Esophagus muscularis mucosa (tissue), 4 donors: ENCODE measurements at places on chromosomes 5 and 9. TPM values are rescaled to one million over a fixed set of nuclear protein-coding genes. Genes with fewer than 3 reads are reported as not detected.

Gene DBH
- not detected for total RNA-seq

Gene FCN2
- not detected for total RNA-seq

Gene GRIN3A
- 0.58 TPM for total RNA-seq

DNA sequence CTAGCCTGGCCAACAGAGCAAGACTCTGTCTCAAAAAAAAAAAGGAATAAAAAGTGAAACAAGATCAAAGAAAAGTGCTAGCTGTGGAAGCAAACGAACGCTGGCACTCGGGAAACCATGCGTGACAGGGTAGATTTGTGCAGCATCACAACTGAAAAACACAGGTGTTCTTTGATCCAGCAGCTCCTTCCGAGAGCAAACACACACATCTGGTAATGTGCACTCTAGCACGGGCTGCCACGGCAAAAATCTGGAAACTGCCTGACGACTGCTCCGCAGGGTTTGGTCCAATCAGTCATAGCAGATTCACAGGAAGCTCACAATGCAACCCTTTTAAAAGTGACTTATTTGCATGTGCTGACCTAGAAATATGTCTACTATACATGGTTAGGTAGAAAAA, 80.0 kb downstream of the SYK start:
- no peak for DNase-seq

DNA sequence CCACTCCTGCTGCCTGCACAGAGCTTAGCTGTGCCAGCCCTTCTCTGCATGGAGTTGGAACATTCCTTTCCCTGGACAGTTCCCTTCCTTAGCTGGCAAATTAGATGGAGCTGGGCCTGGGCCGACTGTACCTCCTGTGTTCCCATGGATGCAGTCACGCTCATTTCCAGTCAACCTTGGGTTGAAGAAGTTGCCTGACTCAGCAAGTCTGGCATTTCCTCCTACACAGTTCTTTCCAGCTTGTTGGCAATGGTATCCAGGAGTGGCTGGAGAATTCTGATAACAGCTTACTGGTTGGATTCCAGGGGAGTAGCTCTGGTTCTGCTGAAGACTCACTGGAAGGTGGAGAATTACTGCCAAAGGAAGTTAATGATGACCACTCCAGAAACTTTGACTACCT, 9.2 kb upstream of the TAF1L start:
- DNase-seq: no peak

DNA sequence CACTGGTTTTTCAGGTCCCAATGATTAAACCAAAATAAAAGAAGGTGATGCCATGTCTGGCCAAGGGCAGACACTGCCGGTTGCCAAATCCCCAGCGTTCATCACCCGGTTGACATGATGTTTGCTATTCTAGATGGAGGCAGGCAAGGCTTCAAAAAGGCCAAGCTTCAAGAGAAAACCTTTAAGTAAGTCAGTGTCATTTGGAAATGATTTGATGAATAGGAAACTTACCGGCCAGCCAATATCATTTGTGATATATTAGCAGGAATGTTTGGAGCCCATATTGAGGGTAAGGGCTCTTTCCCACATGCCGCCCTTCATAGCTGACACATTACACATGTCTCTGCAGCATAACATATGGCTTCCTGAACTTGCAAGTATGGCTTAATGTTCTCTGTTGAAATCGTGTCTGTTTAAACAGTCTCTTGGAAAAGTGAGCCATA, 89.5 kb upstream of the TTC23L start:
- no peak for DNase-seq

DNA sequence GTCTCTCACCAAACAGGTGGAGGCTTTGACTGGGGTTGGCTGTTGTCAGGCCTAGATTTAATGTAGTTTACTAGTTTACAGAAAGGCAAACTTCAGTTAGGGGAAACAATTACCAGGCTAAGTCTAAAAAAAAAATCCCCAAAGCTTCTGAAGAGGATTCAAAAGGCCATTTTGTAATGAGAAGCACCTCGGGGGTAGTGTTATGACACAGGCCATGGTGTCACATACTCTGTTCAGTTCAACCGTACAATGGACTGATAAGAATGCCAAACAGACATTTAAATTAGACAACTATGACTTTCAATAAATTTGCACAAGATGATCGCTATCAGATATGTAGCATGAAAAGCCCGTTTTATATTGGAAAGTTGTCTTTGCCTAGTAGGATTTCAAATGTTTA, 120.1 kb upstream of the PCA3 start:
- no peak for DNase-seq

DNA sequence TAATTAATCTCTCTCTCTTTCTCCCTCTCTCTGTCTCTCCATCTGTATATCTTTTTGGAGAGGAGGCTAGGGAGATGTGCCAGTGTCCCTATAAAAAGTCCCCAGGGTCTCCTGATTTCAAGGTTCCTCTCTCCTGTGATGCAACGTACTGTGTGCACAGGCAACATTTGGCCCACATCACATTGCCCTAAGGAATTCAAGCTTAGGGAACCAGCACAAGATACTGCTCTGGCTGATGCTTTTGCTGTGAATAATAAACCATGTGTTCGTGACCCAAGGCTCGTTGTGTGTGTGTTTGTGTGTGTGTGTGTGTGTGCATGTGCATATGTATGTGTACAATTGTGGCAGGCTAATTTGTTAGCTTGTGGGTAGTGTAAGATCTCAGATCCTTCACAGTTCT, 9.7 kb downstream of the SPATA9 start:
- no peak for DNase-seq

GRCh38 chr9:28105001-28105400, 531.7 kb upstream of the C9orf72 start:
- no peak for DNase-seq

GRCh38 chr5:50822761-50823160, 156.3 kb downstream of the PARP8 start:
- DNase-seq: no peak

Gene ZFP2
- 2.1 TPM for total RNA-seq

GRCh38 chr9:105416840-105417239, 31.0 kb upstream of the FSD1L start:
- no peak for DNase-seq

DNA sequence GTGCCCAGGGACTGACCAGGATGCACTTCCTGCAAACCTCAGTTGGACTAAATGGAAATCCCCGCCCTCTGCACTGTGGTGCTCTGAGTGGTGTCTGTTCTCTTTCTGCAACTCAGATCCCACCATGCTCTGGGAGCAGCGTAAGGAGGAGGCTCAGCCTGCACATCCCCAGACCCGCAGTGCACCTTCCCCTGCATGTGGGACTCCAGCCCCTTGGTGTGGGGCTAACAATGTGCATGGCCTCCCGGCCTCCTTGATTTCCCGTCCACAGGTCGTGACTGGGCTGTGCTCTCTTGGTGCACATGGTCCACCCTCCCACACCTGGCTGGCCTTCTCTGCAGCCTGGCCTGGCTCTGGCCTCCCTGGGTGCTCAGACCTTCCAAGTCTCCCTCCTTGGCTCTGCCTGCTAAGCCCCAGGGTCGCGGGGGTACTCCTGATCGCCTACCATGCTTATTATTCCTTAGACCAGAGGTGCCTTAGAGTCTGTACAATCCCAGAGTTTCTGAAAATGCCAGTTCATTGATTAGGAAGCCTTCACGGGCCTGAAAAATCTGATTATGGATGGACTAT, 397.5 kb downstream of the IRX2 start:
- DNase-seq: peak; percentile 86

DNA sequence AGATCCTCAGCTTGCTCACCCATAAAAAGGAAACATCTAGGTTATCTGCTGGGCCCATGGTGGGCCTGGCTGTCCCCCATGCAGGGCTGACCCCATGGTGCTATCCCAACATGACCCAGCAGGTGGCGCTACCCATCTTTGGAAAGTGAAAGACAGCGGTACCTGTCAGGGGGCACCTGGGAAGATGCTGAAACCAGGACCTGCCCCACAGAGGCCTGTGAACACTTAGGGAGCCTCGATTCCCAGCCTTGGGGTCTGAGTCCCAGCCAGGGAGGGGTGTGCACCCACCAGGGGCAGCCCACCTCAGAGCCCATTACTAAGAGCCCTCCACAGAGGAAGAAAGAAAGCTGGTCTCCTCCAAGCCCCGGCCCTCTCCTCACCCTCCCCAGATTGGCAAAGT, 46.6 kb upstream of the IPPK start:
- peak; percentile 92 for DNase-seq

GRCh38 chr5:39542511-39543285, 117.9 kb upstream of the DAB2 start:
- no peak for DNase-seq

GRCh38 chr5:138464008-138464387, 1.3 kb upstream of the EGR1 start:
- peak; percentile 96 for DNase-seq

Gene LRRC70
- total RNA-seq: 3.6 TPM

DNA sequence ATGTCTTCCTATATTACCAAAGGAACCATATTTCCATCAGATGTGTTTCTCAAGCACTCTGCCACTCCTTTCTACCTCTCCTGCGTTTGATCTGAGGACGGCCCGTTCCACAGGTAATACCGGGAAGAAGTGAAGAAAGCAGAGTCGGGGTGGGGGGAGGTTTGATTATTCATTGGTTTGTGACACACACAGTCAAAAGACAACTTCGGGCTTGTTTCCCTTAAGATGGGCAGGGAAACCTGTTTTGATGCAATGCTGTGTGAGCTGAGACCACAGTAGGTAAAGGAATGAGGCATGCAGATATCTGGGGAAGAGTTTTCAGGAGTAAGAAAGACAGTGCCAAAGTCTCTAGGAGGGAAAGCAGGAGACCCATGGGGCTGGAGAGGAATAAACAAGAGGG, 54.0 kb downstream of the BOD1 start:
- no peak for DNase-seq
